CD14-positive monocyte (primary cell): ENCODE measurements at places on chromosomes 4 and X. TPM values are rescaled to one million over a fixed set of nuclear protein-coding genes. Genes with fewer than 3 reads are reported as not detected.

The CLDN34 gene
- polyA plus RNA-seq, result not detected

The C4orf36 gene
- polyA plus RNA-seq, result 0.14 TPM

The FAM47A gene
- not detected for polyA plus RNA-seq

The SH2D1A gene
- polyA plus RNA-seq, result not detected

The UGDH gene
- 19.7 TPM for polyA plus RNA-seq

The SLC10A4 gene
- 0.08 TPM in 1 of 2 replicates, not detected in the other for polyA plus RNA-seq

The MMRN1 gene
- polyA plus RNA-seq, result not detected in 2 replicates

The SSX4 gene
- not detected in 2 replicates for polyA plus RNA-seq

The NAA11 gene
- not detected for polyA plus RNA-seq

The SULT1E1 gene
- not detected for polyA plus RNA-seq

GRCh38 chrX:24482823-24483415 is 17.8 kb downstream of the PDK3 start:
- no peak for DNase-seq

GRCh38 chr4:129747756-129748155 is 651.8 kb downstream of the C4orf33 start:
- no peak for DNase-seq

DNA sequence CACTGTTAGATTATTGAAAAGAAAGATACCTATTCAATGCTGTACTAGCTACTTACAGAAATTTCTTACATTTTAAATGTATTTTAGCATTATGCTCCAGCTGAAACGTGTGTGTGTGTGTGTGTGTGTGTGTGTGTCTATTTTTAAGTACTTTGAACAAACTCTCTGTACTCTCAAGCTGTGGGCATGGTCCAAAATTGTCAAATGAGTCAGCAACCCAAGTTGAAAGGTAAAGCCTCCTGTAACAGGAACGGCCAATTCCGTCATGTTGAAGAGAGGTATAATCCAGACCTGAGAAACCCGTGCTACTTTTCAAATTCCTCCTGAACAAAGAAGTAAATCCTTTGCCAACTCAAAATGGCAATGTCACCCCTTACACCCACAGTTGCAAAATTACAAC is 20.5 kb downstream of the MAOB start:
- DNase-seq, result no peak

GRCh38 chr4:47729131-47729680 is 108.7 kb downstream of the CORIN start:
- DNase-seq, result no peak

- no peak for DNase-seq
Measured at GRCh38 chr4:33071535-33071934, 2351.4 kb downstream of the PCDH7 start.

DNA sequence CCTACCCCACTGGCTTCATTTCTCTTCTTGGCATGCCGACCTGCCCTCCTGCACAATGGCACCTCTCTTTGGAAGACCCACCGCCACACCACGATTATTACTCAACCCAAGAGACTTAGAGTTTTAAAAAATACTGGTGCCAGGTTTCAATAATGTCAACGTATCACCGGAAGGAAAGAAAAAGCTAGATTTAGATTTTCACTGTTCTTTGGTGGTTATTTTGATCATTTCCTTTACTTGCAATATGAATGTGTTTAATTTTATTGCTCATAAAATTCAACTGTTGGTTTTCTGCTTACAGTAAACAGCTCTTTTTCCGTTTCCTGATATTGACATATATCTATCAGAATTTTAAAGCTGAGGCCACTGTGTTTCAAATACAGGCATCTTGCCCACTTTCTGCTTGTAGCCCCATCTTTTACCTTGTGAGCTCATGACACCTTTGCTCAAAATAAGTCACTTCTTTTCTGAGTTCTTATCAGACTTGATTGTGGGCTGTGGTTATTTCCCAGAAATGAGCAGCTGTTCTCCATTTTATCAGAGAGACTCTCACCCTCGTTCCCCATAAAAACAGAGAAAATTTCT is 439.1 kb downstream of the INPP4B start:
- no peak for DNase-seq

DNA sequence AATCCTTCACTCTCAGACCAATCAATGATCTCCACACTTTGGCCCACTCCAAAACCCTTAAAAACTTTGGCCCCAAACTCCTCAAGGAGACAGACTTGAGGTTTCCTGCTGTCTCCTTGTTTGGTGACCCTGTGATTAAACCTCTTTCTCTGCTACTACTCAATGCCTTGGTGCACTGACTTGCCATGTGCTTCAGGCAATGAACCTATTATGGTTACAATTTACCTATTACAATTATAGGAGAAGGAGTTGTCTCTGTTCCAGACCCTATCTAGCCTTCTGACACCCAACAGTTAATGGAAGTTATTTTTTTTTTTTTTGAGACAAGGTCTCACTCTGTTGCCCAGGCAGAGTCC is 263.1 kb downstream of the STIM2 start:
- no peak for DNase-seq

DNA sequence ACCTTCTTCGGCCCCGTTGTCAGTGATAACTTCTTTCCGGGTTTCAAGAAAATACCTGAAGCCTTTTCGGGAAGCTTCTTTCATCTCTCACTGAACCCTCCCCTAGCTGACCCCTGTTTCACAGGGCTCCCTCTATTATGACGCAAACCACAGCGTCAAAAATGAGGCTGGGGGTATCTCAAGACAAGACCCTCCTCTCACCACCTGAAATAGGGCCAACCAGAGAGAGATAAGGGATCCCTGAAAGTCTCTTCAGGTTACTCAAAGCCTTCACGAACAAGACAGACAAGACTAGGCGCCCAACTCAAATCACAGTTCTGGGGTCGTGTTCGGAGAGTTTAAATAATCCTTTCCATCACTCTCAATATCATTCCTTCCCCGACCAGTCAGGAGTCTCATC is 1.2 kb downstream of the PHF8 start:
- DNase-seq, result no peak

DNA sequence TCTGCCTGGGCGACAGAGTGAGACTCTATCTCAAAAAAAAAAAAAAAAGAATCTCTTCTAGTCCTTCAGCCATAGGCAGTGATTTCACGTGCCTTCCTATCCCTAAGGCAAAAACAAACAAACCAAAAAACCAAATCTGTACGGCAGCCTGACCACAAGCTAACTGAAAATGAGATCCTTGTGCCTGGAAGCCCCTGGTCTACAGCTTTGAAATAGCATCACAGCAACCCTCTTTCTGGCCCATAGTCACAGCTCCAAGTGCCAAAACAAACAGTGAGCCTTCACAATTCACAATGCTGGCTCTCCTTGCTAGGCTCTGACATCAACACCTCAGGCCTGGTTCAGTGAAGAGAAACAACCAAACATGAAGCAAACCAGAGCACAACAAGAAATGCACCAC is 46.1 kb downstream of the TMEM150C start:
- no peak for DNase-seq

DNA sequence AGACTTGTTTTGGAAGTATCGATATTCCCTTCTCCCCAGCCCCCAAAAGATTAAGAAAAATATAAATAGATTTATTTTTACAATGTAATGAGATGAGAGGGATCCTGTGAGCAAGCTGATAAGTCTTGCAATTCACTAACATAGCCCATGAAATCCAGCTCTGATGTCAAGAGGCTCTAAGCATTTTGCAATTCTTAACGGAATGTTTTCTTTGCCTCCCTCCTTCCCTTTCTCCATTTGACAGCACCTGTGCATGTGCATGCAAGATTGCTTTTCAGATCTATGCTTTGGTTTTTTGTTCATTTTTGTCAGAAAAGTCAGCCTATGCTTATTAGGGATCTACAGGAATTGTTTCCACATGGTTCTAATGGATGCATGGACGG is 169.9 kb downstream of the SLIT2 start:
- DNase-seq, result no peak

- no peak for DNase-seq
Measured at GRCh38 chrX:132704769-132705168, 215.9 kb upstream of the MBNL3 start.

GRCh38 chr4:110055158-110055768 is 142.6 kb downstream of the EGF start:
- DNase-seq, result no peak

GRCh38 chr4:108527723-108528122 is 92.7 kb upstream of the RPL34 start:
- DNase-seq, result no peak

DNA sequence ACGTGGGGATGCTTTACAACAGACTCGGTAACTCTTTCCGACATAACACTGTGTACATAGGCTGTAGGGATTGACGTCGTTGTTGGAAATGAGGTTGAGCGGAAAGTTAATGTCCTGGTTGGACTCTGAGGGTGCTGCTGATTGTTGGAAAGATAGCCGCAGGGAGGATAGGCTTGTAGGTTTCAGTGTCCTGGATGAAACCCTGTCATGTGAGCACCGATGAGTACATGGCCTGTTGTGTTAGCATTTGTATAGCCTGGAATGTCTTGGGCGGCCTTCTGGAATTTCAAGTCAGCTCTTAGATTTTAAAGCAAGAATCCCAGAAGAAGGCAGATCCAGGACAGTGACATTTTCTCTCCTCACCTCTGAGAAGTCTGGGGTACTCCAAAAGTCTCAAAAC is 63.3 kb downstream of the TBC1D14 start:
- no peak for DNase-seq

- DNase-seq, result no peak
Measured at GRCh38 chrX:150572206-150572605, 3.8 kb downstream of the MTM1 start.

GRCh38 chr4:7831330-7831729 is 108.3 kb downstream of the AFAP1 start:
- no peak for DNase-seq

GRCh38 chrX:23497919-23498318 is 163.3 kb downstream of the PTCHD1 start:
- no peak for DNase-seq

- DNase-seq, result no peak
Measured at GRCh38 chr4:118916691-118917289, 28.1 kb downstream of the SYNPO2 start.

DNA sequence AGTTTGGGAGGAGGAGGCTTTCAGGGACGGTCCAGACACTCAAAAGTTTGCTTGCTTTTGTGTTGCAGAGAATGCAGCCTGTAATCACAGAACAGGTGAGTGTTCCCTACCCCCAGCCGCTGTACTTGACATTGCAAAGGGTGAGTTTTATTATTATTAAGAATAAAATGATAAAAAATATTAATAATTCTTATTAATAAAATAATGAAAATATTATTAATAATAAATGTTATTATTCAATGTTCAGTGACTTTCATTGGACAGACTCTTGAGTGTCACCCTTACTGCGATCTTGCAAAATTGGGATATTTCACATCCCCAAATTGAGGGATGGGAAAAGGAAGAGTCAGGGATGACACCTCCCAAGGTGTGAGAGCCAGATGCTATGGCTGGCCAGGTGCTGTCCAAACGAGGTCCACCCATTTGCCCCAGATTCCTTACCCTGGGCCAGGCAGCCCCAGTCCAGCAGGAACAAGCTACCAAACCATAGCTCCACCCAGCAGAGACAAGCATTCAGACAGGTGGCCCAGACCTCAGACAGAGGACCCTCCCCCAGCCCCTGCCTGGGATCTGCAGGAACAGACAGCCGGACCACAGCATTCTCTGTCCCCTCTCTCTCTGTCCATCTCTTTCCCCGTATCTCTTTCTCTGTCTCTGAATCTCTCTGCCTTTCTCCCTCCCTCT is 22.4 kb downstream of the IL3RA start:
- no peak for DNase-seq

- no peak for DNase-seq
Measured at GRCh38 chrX:148930206-148930729, 429.9 kb downstream of the AFF2 start.

- no peak for DNase-seq
Measured at GRCh38 chrX:103878466-103879122, 46.5 kb upstream of the RAB9B start.

GRCh38 chr4:138095378-138095777 is 146.8 kb downstream of the SLC7A11 start:
- DNase-seq, result no peak

DNA sequence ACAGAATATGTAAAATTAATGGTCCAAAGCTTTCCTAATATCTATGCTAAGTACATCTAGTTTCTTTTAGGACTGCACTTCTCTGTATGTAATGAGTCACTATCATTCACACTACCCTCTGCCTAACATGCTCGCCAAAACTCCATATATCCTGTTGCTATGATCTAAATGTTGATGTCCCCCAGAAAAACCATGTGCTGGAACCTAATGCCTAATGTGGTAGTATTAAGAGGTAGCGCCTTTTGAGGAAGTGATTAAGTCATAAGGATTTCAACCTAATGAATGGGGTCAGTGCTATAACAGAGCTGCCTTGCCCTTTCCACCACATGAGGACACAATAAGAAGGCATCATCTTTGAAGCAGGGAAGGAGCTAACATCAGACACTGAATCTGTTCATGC is 34.9 kb upstream of the NFKB1 start:
- DNase-seq, result peak; percentile 22

DNA sequence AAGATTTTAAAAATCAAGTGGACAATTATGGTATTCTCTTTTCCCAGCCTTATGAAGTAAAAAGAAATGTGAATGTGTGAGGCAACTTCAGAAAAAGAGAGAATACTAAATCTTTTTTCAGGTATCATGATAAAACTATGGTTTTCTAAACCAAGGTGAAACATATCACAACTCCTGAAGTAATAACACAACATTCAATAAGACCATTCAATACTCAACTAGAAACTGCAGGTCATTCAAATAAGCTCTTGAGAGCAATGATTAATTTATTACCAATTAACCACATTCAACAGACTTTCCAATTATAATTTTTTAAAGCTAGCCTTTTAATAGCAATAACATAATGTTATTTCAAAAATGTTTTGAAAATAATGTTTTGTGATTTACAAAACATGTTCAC is 35.8 kb downstream of the SLC10A7 start:
- DNase-seq, result no peak

DNA sequence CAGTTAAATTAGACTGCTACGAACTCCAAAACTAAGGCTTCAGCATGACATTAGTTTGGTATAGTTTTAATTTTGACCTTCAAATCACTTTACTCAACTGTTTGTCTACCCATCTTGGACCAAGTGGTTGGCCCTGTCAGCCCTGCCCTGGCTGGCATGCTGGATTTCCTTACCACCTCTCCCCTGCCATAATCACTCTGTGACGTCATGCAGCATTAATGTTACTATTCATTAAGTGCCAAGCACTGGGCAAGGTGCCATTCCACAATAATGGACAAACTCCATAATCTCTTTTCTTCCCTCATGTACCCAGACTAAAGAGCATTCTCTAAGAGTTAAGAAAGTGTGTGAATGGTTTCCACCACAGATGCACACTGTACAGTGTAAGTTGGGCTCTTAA is 277.0 kb upstream of the INTU start:
- no peak for DNase-seq

GRCh38 chr4:183288955-183289354 is 31.1 kb downstream of the CLDN22 start:
- no peak for DNase-seq
